Hepatocyte (in vitro differentiated cells): ENCODE measurements at places on chromosomes 6 and 20. TPM values are rescaled to one million over a fixed set of nuclear protein-coding genes. Genes with fewer than 3 reads are reported as not detected.

GRCh38 chr6:29510746-29511300 lies 23.1 kb upstream of the MAS1L start:
- H3K27me3 ChIP-seq, result no peaks in the 10 kb centered on the region
- DNase-seq, result no peak
- no peaks in the 10 kb centered on the region for H3K36me3 ChIP-seq
- no peaks in the 10 kb centered on the region for H3K4me1 ChIP-seq
- no peak overlapping the region for H3K4me3 ChIP-seq

- no peak for DNase-seq
- H3K4me1 ChIP-seq, result no peaks in the 10 kb centered on the region
- H3K4me3 ChIP-seq, result no peak overlapping the region
- no peak overlapping the region for H3K27ac ChIP-seq
Measured at GRCh38 chr6:98894810-98895209, 52.9 kb downstream of the FBXL4 start.

DNA sequence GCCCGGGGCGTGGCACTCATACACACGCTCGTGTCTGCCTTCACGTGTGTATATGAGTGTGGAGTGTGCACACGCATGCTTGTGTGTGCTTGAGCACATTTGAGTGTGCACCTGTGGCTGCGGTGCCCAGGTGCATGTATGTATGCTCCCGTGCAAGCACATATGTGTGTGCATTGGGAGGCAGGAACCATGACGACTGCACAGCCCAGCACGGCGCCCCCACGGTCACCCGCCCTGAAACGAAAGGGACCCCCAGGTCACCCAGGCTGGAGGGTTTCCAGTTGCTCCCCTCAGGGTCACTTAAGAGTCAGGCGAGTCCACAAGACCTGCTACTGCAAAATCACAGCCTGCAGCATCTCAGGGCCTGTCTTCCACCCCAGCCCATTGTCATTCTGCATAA lies 94.7 kb downstream of the YTHDF1 start:
- no peaks in the 10 kb centered on the region for H3K4me1 ChIP-seq
- no peaks in the 10 kb centered on the region for H3K27me3 ChIP-seq
- H3K27ac ChIP-seq, result no peak overlapping the region
- DNase-seq, result no peak
- H3K36me3 ChIP-seq, result no peaks in the 10 kb centered on the region

GRCh38 chr6:55666037-55666436 lies 87.0 kb upstream of the HMGCLL1 start:
- DNase-seq, result no peak
- no peaks in the 10 kb centered on the region for H3K36me3 ChIP-seq
- H3K4me1 ChIP-seq, result peaks cover 38% of the 10 kb centered on the region
- H3K27me3 ChIP-seq, result no peaks in the 10 kb centered on the region

GRCh38 chr6:130944486-130944885 lies 117.3 kb downstream of the SMLR1 start:
- no peak for DNase-seq
- H3K4me3 ChIP-seq, result no peak overlapping the region
- no peaks in the 10 kb centered on the region for H3K36me3 ChIP-seq
- H3K27me3 ChIP-seq, result no peaks in the 10 kb centered on the region
- no peaks in the 10 kb centered on the region for H3K4me1 ChIP-seq
- peak overlapping the region; percentile 21 for H3K27ac ChIP-seq

DNA sequence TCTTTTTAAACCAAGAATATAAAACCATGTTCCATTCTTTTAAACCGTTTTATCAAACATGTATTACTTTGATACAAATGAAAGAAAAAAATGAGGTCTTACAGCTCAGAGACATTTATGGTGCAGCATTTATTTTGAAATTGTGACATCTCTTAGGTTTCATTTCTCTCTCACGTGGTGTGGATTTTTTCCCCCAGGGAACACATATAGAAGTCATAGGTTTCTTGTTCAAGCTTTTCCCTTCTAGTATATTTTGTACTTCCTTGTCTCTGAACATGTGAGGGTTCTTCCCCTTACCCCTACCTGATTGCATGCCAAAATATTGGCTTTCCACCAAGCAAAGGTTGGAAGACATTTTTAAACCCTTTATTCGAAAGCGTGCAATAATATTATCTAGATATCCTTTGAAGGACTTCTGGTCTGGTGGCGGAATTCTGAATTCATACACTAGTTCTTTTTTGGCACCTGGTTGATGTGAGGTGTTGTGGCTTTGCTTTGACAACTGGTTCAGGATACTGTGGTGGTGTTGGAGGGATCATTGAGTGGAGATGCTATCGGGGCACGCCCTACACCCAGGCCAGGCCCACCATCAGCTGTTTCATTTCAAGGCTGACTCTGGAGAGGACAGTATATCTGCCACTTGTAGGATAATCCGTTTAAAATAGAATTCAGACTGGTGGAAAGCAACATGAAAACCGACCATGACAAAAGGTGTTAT lies 5.6 kb upstream of the FAM50B start:
- peaks cover 15% of the 10 kb centered on the region for H3K4me1 ChIP-seq
- no peak overlapping the region for H3K4me3 ChIP-seq
- no peaks in the 10 kb centered on the region for H3K36me3 ChIP-seq
- no peak overlapping the region for H3K27ac ChIP-seq
- DNase-seq, result no peak

GRCh38 chr20:46307999-46308257 lies 370 bp downstream of the CDH22 start:
- peaks cover 8% of the 10 kb centered on the region for H3K4me1 ChIP-seq
- H3K27ac ChIP-seq, result no peak overlapping the region
- peak overlapping the region; percentile 52 for H3K4me3 ChIP-seq

GRCh38 chr20:37838769-37839431 lies 64.0 kb upstream of the VSTM2L start:
- peaks cover 2% of the 10 kb centered on the region for H3K4me1 ChIP-seq
- no peak for DNase-seq
- no peaks in the 10 kb centered on the region for H3K27me3 ChIP-seq
- peak overlapping the region; percentile 6 for H3K27ac ChIP-seq

GRCh38 chr6:41226752-41227151 lies 1.4 kb upstream of the TREML4 start:
- H3K36me3 ChIP-seq, result no peaks in the 10 kb centered on the region
- no peak overlapping the region for H3K4me3 ChIP-seq
- H3K4me1 ChIP-seq, result no peaks in the 10 kb centered on the region
- H3K27ac ChIP-seq, result no peak overlapping the region
- H3K27me3 ChIP-seq, result peaks cover 24% of the 10 kb centered on the region

GRCh38 chr6:143880412-143880811 lies 16.1 kb downstream of the ZC2HC1B start:
- H3K4me1 ChIP-seq, result no peaks in the 10 kb centered on the region
- no peaks in the 10 kb centered on the region for H3K36me3 ChIP-seq
- H3K4me3 ChIP-seq, result no peak overlapping the region
- DNase-seq, result no peak

DNA sequence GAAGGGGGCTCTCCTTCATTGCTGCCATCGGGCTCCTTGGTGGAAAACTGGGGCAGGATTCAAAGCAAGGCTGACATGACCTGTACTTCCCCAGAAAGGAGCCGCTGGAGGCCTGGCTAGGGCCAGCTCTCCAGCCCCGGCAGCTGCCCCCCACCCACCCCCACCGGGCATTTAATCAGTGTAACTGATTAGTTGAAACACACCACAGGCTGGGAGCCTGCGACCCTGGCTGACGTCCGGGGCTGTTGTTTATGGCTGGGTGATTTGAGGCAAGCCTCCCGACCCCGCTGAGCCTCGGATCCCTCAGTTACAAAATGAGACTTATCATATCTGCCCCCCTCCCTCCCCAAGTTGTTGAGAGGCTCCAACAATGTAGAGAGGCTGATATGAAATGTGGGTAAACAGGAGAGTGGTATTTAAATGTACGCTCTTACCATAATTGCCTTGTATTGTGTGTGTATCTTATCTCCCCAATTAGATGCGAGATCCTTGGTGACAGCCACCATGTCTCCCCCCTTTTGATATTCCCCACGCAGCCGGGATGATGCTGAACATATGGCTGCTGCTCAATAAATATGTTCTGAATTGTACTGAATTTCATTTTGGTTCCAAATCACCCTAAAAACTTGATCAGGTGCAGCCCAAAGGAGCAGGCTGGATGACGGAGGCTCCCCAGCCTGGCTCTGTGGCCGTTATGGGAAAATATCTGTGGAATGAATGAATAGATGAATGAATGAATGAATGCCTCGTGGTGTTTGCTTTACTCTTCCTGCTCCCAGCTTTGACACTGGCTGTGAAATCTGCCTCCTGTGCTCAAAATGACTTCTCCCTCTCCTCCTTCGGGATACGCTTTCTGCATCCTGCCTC lies 31.8 kb upstream of the APCDD1L start:
- H3K4me3 ChIP-seq, result no peak overlapping the region
- no peak for DNase-seq
- H3K4me1 ChIP-seq, result peaks cover 9% of the 10 kb centered on the region
- no peak overlapping the region for H3K27ac ChIP-seq
- peaks cover 26% of the 10 kb centered on the region for H3K27me3 ChIP-seq

GRCh38 chr6:33107641-33108040 lies 31.9 kb downstream of the HLA-DPB1 start:
- no peaks in the 10 kb centered on the region for H3K4me1 ChIP-seq
- no peak for DNase-seq
- H3K4me3 ChIP-seq, result no peak overlapping the region
- peaks cover 27% of the 10 kb centered on the region for H3K27me3 ChIP-seq

DNA sequence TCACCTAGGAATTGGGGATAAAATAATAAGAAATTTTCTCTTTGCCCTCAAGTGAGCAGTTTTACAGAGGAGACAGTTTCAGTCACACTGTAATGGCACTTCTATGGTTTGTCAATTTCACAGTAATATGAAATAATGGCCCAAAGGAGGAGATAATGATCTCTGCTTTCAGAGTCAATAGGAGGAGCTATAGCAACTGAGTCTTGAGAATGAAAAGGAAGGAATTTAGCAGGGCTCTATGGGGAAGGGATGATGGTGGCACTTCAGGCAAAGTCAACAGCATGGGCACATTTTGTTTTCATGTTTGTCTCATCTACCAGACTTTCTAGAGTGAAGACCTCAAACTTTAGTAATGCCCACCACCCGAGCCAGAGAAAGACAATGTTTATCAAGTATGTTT lies 138.3 kb upstream of the HMGN3 start:
- no peaks in the 10 kb centered on the region for H3K27me3 ChIP-seq
- H3K4me1 ChIP-seq, result peaks cover 14% of the 10 kb centered on the region

GRCh38 chr6:401994-402640 lies 10.6 kb downstream of the IRF4 start:
- no peaks in the 10 kb centered on the region for H3K36me3 ChIP-seq
- DNase-seq, result no peak
- H3K4me3 ChIP-seq, result no peak overlapping the region
- no peaks in the 10 kb centered on the region for H3K4me1 ChIP-seq

DNA sequence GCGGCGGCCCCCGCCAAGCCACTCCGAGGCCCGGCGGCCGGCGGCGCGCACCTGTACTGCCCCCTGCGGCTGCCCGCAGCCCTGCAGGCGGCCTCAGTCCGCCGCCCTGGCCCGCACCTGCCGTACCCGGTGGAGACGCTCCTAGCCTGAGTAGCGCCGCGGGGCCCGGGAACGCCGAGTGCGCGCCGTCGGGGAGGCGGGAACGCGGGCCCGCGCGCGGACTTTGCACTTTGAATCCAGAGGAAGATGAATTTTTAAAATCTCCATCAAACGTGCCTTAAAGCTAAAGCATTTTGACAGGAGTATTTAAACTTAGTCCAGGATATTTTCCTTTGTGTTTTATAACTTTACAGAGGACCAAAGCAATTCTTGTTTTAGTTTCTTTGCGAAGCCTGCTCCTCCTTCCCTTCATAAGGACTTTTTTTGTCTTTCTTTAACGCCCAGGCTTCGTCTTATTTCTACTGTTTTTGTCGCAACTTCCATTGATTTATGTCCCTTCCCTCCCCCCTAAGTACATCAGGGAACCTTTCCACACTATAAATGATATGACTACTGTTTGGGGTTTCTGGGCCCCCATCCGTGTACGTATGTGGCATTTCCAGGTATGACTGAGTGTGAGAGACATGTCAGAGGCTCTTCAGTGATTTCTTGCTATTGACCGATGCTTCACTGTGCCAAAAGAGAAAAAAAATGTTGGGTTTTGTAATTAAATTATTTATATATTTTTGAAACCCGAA lies 2.0 kb downstream of the FOXQ1 start:
- peaks cover 49% of the 10 kb centered on the region for H3K27me3 ChIP-seq
- no peak overlapping the region for H3K27ac ChIP-seq
- H3K4me3 ChIP-seq, result peak overlapping the region; percentile 27
- peak; percentile 87 for DNase-seq

GRCh38 chr20:31864521-31865400 lies 5.6 kb downstream of the DUSP15 start:
- no peak overlapping the region for H3K4me3 ChIP-seq
- no peak for DNase-seq
- no peaks in the 10 kb centered on the region for H3K27me3 ChIP-seq
- no peak overlapping the region for H3K27ac ChIP-seq

GRCh38 chr6:36364669-36365479 lies 22.6 kb downstream of the ETV7 start:
- DNase-seq, result peak; percentile 73
- no peak overlapping the region for H3K4me3 ChIP-seq
- no peaks in the 10 kb centered on the region for H3K27me3 ChIP-seq
- H3K27ac ChIP-seq, result peak overlapping the region; percentile 81
- H3K4me1 ChIP-seq, result no peaks in the 10 kb centered on the region

DNA sequence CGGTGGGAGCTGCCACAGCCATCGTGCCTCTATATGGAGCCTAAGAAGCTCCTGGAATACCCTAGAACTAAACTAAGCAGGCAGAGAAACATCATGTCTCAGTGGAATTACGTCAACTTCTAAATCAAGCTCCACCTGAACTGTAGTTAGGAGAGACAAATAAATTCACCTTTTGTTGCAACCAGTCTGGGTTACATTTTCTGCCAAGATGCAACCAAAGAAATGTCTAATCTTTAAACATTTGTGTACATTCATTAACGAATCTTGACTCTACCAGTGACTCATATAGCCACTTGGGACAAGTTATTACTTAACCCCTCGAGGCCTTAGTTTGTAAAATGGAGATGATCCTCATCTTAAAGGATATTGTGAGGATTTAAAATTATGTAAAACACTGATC lies 8.9 kb downstream of the PTPRK start:
- H3K27ac ChIP-seq, result peak overlapping the region; percentile 87
- peaks cover 34% of the 10 kb centered on the region for H3K4me1 ChIP-seq
- H3K36me3 ChIP-seq, result no peaks in the 10 kb centered on the region

- H3K36me3 ChIP-seq, result no peaks in the 10 kb centered on the region
- no peak overlapping the region for H3K27ac ChIP-seq
- H3K4me3 ChIP-seq, result no peak overlapping the region
- DNase-seq, result no peak
Measured at GRCh38 chr6:12761376-12762115, 45.0 kb downstream of the PHACTR1 start.

GRCh38 chr20:33305589-33306057 lies 22.6 kb downstream of the BPIFB1 start:
- no peaks in the 10 kb centered on the region for H3K36me3 ChIP-seq
- H3K4me1 ChIP-seq, result no peaks in the 10 kb centered on the region
- H3K27ac ChIP-seq, result no peak overlapping the region
- H3K27me3 ChIP-seq, result no peaks in the 10 kb centered on the region

The RNF182 gene
- total RNA-seq, result 1.2 and 2.0 TPM in 2 replicates

The SRMS gene
- not detected in 2 replicates for total RNA-seq

The SOX18 gene
- total RNA-seq, result not detected in 2 replicates

The GNAS-AS1 gene
- 0.16 TPM in 1 of 2 replicates, not detected in the other for total RNA-seq

The GMNN gene
- total RNA-seq, result 66.8 and 73.1 TPM in 2 replicates

The VSTM2L gene
- total RNA-seq, result 3.6 and 3.7 TPM in 2 replicates

The NKX2-2 gene
- total RNA-seq, result 0.33 TPM in 1 of 2 replicates, not detected in the other

The TRAPPC3L gene
- total RNA-seq, result 0.40 TPM in 1 of 2 replicates, not detected in the other

The MCCD1 gene
- total RNA-seq, result 0.47 and 1.2 TPM in 2 replicates

The TXLNB gene
- 0.50 and 0.56 TPM in 2 replicates for total RNA-seq

The SLC17A5 gene
- total RNA-seq, result 76.9 and 90.6 TPM in 2 replicates

The RAB32 gene
- 97.5 and 100 TPM in 2 replicates for total RNA-seq

The DEFB124 gene
- total RNA-seq, result not detected in 2 replicates

The DPPA5 gene
- not detected in 2 replicates for total RNA-seq

The MOXD1 gene
- 16.7 and 16.8 TPM in 2 replicates for total RNA-seq
